ENCODE measurements at places on chromosomes 5 and 9.
A peak's percentile ranks its signal among the peaks of the same experiment; 100 is the strongest.

GRCh38 chr9:35847792-35848572 is 19.0 kb downstream of the TMEM8B start:
- DNase-seq: no peak

GRCh38 chr9:124505901-124506346 is 1.3 kb downstream of the NR5A1 start:
- no peak for DNase-seq

GRCh38 chr5:37738057-37738691 is 101.7 kb downstream of the GDNF start:
- no peak for DNase-seq

DNA sequence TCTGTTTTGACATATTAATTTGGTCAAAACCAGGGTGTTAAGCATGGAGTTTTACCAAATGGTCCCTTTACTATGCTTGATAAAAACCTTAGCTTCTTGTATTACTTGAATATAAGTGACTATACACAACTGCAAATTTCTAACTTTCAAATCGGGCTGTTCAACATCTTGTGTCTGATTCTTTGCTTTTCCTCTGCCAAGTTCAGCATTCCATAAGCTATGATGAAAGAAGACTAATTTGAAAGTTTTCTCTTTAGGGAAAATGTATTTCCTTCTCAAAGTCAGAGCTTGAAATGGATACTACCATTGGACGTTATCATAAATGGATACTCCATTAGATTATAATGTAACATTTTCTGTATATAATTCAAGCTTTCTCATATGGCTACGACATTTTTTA is 792.9 kb downstream of the EFNA5 start:
- no peak for DNase-seq

- DNase-seq: no peak
These were observed 478.0 kb downstream of the BRINP1 start for GRCh38 chr9:118891213-118891612.

GRCh38 chr9:69955536-69956355 is 87.9 kb upstream of the MAMDC2 start:
- DNase-seq: no peak

DNA sequence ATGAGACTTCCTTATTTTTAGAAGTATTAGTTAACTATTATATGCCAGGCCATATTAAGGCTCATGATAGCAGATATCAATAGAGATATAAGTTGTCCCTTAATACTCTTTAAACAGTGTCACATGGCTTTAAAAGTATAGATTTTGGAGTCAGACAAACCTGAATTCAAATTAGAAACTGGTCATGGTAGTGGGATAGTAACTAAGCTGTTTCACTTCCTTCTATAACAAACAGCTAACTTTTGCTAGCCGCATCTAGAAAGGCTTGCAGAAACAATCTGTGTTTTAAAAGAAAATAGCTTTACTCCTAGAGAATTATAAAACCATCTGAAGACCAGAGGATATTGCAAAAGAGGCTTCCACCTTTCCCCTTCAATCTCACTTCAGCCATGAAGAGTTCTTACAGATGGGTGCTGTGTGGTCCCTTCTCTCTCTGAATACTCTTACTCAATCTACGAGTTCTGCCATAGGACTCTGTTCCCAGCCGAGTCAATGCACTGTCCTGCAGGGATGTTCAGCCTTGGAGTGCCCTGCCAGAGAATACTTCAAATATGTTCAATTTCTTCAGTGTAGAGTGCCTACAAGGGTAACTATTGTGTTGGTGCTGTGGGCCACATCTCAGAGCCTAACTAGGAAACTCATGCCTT is 810.2 kb downstream of the EFNA5 start:
- no peak for DNase-seq

DNA sequence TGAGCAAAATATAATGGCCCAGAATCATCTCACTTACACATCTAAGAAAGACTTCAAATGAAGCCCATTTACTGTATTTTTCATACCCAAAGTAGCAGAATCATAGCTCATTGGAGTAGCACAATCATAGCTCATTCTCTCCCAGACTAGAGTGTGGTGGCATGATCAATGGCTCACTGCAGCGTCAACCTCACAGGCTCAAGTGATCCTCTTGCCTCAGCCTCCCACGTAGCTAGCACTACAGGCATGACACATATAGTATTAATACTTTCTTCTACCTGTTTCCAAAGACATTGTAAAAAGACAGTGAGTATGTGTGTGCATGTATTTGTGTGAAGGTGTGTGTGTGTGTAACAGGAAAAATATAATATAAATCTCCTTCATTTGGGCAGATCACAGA is 1247.9 kb upstream of the ACO1 start:
- DNase-seq: no peak

- DNase-seq: peak; percentile 75
These were observed 15.8 kb upstream of the GLIS3 start for GRCh38 chr9:4315582-4316215.

DNA sequence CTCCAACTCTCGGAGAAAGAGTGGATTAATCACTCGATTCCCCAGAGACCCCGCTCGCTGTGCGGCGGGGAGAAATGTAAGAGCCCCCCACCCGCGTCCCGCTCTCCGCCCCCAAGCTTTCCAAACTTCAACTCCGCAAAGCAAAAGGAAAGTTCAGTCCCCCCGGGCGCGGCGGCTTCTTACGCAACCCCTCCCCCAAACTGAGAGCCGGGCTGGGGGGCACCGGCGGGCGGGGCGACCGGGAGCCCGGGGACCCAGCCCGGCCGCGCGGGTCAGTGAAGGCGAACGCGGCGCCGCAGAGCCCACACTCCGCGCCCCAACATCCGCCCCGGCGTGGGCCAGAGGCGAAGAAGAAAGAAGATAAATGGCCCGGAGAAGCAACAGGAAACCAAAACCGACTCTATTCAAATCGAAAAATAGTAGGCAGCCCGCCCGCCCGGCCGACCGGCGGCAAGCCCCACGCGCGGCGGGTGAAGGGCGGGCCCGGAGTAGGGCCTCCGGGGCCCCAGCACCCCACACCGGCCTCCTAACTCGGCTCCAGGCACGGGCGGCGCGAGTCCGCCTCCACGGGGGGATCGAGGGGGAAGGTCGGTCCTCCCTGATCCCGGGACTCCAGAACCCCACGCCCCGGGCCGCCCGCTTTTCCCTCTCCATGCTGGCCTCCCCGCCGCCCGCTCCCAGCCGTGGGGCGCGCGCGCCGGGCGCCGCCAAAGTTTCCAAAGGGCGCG is 720 bp downstream of the NOTCH1 start:
- peak; percentile 57 for DNase-seq

DNA sequence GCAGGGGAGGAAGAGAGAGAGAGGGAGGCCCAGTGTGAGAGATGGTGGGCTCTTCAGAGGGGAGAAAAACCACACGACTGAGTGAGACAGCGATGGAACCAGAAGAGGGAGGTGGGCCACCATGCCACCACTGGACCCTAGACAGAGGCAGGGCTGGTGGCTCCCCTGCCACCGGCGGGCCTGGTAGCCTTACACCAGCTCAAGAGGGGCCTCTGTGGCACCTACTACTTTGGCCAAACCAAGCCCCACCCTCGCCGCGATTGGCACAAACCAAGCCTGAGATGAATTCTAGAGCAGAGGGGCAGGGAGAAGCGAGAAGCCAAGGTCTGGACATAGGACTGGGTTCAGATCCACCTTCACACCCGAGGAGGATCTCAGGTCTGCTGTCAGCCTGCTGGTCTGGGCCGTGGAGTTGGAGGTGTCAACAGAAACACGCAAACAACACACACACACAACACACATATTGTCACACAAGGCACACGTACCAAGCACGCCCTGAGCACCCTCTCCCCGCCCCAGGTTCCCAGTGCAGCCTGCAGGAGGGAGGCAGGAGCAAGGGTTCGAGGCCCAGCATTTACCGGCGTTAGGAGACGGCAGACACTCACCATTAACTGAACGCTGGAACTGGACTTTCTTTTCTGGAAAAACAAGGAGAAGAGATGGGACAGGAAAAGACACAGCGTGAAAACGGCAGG is 49.4 kb downstream of the SLC6A7 start:
- no peak for DNase-seq

DNA sequence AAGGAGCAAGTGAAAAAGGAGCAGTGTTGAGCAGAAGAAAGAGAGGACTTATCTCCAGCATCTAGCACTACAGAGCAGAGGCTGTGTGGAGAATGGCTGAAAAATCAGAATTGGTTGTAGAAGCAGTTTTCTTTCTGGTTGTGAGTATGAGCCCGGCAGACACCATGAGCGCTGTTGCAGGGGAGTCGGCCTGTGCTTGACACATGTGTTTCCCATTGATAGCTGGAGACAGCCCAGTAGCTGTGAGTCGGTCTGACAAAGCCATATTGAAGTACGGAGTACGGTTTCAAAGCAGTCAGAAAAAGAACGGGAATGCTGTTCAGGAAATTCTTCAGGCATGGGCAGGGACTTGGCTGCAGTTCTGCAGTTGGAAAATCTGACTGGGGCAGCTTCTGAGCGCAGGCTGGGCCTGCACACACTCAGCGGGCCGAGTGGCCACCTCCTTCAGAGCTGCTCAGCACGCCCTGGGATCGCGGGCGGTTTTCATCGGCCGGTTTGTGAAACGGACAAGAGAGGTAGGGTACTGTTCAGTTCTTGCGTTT is at the start of gene SGCD:
Gene SGCD, plus strand, starts transcription at position 447 of the 542 bp plus-strand sequence.
- DNase-seq: no peak

DNA sequence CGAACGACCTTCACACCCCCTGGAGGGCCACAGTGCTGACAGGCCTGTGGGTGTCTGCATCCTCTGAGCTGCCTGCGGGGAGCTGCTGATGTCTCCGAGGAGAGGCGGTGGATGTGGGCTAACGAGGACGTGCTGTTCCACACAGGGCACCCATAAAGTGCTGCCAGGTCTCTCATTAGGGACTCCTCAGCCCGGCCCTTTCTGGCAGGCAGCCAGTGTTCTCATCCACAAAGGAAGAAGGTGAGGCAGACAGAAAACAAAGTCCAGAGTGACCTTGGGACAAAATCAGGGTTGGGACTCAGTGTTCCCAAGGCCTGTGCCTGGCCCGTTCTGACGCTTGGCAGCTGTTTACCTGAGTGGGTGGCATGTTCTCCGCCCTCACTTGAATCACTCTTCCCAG is 29.3 kb downstream of the CARTPT start:
- no peak for DNase-seq

GRCh38 chr9:95147452-95148207 is 169.9 kb downstream of the FANCC start:
- DNase-seq: no peak

DNA sequence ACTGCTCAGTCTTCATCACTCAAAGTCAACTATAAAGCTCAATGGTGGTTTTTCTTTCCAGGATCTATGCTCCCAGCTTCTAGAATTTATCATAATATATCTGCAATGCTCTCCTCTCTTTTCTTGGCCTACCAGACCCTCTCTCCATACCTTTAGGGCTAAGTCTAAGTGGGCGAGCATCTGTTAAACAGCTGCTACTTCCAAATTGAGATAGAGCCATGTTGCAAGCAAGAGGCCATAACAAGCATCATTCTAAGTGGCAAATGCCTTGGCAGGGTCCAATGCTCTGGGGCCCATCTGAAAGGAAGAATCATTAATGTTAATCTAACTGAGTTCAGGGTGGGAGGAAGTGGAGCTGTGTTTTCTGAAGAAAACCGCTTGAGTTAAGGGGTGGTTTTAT is 324.0 kb downstream of the TLR4 start:
- DNase-seq: no peak

DNA sequence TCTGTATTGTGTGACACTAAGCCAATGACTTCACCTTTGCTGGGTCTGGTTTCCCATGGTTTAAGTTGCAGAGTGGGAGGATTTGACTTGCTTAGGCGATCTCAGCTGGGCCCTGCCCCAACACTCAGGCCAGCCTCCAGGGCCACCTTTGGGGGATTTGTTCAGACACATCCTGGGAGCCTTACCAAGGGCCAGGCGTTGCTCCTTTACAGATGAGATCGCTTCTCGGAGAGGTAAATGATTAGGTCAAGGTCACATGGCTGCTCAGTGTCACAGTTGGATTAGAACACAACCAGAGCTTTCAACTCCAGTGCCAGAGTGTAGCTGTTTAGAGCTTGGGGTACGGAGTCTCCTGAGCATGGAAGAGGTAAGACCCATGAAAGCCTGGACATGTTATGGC is 57.5 kb downstream of the COL27A1 start:
- no peak for DNase-seq

- DNase-seq: no peak
These were observed 137.6 kb downstream of the NPR3 start for GRCh38 chr5:32848681-32849080.

DNA sequence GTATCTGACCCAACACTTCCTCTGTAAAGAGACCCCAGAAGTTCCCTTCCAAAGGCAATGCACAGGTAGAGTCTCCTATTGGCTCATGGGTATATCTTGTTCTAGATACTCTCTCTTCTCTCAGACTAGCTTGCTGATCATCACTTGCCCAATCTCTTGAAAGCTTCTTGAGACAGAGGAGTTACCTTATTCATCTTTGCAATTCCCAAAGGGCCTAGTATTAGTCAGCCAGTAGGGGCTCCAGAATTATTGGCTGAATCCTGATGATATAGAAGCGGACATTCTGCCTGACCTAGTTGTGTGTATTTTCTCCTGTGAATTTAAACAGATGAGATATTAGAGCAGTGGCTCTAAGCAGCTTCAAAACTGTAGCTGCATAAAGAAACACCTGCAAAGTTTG is 304.0 kb upstream of the KLF4 start:
- no peak for DNase-seq

DNA sequence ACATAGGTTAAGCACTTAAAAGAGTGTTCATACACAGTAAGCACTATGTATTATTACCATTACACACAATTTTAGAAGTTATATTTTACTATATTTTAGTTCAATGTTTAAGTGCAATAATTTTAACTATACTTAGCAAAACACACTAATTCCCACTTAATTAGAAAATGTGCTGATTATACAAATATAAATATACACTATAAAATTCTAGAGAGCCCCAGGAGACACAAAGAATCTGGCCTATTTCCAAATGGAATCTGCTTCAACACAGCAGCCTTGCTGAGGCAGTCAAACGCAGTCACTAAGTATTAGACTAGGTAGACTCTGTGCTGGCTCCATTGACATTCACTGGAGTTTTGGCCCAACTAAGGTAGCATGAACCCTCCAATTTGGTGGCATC is 160.9 kb downstream of the CETN3 start:
- no peak for DNase-seq

DNA sequence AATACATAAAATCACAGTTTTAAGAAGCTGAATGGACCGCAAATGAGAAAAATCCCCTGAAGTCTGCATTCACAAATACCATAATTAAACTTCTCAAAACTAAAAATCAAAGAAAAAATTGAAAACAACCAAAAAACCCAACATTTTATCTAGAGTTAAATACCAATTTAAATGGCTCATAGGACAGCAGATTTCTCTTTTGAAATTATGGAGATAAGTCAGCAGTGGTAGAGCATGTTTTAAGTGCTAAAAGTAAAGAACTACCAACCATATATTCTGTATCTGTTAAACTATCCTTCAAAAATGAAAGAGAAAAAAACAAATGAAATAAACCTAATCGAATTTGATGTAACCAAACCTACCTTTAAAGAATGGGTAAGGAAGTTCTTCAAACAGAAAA is 862.8 kb downstream of the TAF11L14 start:
- no peak for DNase-seq

DNA sequence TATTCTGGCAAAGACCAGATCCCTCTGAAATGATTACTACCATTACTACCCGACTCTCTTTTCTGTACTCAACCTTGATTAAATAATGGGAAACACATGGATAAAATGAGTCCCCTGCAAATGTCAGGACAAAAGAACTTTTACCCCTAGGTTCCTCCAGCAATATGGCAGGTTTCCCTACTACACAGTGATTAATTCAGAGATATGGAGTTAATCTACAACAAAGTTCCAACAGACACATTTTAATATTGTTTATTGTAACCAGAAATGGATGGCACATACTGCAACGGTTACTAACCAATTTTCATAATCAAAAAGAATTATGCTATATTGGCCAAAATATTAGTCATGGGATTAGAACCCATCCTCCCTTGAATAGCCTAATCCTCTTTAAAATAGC is 294.8 kb downstream of the ATPSCKMT start:
- no peak for DNase-seq

GRCh38 chr5:120504057-120504456 is 40.0 kb downstream of the PRR16 start:
- no peak for DNase-seq

Data from stimulated activated CD4-positive, alpha-beta T cell treated with anti-CD3 and anti-CD28 coated beads, Interleukin-2, amount 100 ng/mL, for 48 hours (primary cell).